ENCODE measurements at places on chromosomes 3 and 15.

DNA sequence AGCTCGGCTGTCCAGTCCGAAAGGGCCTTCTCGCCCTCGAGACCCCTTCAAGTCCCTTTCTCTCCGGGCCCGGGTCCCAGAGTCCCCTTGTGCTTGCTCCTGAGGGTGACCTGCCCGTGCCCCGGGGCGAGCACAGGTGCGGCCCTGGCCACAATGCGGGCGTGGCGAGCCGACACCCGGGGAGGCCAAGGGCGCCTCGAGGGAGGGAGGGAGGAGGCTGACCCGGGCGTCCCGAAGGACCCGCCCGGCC is 810 bp upstream of the MEF2A start:
- no peak for DNase-seq

GRCh38 chr3:184543843-184544512 is 17.6 kb upstream of the EPHB3 start:
- peak; percentile 89 for DNase-seq

- no peak for DNase-seq
Measured at GRCh38 chr3:150174179-150174578, 203.5 kb upstream of the PFN2 start.

DNA sequence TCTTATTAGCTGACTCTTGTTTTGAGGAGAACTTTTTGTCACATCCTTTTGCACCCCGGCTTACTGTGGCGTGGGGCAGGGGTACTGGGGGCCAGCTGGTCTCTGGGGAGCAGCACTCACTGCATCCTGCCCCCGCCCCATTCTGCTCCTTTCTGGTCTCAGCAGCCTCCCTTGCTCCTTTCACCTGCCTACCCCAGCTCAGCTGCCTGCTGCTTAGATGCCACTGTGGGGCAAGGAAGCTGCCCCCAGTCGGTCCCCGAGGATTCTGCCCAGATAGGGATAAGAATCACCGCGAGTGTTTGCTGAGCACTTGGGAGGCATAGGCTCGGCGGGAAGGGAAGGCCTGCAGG is 32.0 kb downstream of the APBA2 start:
- no peak for DNase-seq

- DNase-seq, result no peak
Measured at GRCh38 chr3:80079886-80080285, 312.1 kb upstream of the ROBO1 start.

- DNase-seq, result peak; percentile 59
Measured at GRCh38 chr3:66396888-66397287, 103.9 kb downstream of the LRIG1 start.
